ENCODE measurements at places on chromosomes 4 and X.

DNA sequence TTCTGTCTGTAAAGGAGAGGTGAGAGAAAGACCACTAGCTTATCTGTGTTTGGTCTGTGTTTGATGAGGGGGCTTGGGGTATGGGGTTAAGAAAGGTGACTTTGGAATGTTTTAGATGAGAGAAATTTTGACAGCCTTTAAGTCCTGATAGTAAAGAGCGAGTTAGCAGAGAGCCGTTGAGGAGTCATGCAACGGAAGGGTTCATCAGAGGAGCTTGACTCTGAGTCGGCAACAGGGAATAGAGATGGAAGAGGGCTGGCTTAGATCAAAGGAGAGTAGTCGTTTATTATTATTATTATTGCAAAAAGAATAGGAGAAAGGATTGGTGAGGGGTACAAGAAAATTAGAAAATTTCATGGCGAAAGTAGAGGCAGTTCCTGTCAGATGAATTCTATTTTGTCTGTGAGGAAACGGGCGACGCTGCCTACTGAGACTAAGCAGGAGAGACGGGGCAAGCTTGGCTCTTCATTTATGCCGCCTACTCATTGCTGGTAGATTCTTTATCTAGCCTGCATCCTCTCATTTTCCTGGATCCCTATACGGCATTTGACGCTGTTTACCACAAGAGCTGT is 473 bp upstream of the VAMP7 start:
- no peak for DNase-seq

DNA sequence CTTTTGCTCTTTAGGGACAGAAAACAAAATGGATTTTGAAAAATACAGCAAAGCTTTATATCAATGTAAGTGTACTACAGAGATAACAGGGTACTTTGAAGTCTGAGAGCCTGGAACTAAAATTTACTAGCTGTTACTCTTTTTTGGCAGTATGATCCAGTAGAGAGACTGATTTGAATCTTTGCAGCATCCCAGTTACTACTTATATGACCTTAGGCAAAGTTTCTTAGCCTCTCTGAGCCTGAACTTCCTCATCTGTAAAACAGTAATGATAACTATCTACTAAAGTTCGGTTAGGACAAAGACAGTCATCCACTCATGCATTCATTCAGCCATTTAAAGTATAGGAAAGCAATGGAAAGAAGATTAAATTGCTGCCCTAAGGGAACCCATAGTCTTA is 10.1 kb downstream of the BRWD3 start:
- DNase-seq: no peak

- DNase-seq: no peak
These were observed 4.8 kb upstream of the SYNPO2 start for GRCh38 chr4:118883861-118884260.

DNA sequence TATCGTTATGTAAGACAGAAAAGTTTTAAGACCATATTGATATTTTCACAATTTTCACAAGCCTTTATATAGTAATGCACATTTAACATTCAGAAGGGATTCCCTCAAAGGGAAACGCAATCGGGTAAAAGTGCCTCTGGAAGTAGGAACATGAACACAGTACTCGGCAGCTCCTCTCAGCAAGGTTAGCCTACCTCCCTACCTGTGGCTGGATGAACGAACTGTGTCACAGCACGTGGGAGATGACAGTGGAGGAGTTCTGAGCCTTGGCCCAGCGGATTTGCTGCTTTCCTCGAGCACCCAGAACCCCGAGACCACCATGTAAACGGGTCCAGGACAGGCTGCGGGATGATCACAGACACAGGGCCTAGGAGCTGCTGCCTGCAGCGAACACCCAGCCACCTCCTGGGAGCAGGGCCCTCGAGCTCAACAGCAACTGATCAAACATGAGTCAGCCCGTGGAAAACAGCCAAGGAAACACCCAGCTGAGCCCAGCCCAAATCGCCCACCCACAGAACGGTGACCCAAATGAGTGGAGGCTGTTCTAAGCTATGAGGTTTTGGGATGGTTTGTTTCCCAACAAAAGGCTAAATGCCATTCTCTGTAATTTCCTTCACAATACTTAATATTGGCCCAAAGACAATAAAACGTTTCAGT is 30.4 kb downstream of the FAT1 start:
- no peak for DNase-seq

- DNase-seq: no peak
These were observed 102.1 kb upstream of the FAM9B start for GRCh38 chrX:9135901-9136510.

- no peak for DNase-seq
These were observed 24.5 kb downstream of the DAPP1 start for GRCh38 chr4:99841129-99841528.

DNA sequence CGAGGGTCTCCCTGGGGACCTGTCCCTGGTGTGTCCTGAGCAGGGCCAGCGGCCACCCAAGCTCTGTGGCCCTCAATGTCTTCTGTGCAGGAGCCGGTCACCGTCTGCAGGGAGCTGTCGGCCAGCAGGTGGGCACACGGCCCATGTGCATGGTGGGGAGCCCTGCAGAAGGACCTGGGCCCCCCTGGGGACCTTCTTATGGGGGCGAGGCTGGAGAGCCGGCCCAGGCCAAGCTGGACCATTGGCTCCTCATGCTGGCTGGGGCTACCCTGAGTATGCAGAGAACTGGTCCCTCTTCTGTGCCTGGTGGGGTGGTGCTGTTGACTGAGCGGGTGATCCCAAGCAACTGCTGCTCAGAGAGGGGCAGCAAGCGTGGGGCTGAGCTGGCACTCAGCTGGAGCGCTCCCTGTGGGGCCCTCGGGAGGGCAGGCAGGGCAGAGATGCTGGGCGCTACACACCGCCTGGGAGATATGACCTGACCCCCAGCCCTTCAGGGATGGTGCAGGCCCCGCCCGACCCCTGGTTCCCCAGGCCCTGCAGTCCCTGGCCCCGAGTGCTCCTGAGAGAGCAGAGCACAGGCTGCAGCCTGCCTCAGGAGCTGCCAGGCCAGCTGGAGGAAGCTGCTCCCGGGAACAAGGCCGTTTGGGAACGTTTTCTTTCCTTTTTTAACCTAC is 14.8 kb downstream of the NAT8L start:
- no peak for DNase-seq

- DNase-seq: no peak
These were observed 1571.9 kb downstream of the ADGRL3 start for GRCh38 chr4:62771983-62772557.

DNA sequence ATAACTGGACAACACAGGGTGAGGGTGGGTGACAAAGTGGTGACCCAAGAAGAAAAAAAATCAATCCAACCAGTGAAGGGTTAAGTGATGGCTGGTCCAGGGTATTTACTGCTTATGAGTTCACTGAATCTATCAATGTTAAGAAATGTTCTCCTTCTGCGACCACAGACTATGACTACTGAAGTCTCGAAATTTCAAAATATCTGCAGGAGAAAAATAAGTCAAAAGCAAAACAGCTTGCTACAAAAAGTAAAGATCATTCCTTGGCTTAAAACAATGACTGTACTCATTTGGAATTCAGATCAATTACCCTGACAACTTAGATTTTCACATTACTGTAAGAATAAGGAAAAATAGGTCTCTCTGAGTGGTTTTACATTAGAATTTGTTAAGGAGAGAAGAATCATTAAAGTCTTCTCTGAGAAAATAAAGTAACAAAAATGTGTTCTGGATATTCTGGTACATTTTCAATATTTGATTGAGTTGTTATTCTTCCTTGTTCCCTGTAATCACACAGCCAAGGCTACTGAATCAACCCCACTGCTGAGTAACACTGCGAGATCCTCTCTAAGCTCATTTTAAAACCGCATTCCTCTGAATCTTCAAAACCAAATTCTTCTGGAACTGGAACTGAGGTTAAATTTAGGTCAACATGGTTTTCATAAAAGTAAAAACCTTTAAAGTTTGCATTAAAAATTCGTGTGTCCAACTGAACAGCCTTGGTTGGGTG is 22.7 kb downstream of the SMPX start:
- no peak for DNase-seq

DNA sequence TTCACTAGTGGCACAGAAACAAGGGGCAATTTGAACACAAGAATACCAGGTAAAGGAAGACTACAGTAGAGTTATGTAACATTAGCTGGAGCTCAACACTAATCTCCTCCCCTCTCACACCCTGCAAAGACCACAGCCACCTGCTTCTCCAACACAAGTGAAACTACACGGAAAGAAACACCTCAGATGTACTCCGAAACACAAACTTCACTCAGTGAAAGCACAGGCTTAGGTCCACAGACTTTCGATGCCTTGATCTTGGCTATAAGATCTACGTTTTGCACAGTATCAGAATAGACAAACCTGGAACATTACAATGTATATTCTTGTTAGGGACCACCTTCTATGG is 7.6 kb downstream of the ACSL1 start:
- DNase-seq: no peak

DNA sequence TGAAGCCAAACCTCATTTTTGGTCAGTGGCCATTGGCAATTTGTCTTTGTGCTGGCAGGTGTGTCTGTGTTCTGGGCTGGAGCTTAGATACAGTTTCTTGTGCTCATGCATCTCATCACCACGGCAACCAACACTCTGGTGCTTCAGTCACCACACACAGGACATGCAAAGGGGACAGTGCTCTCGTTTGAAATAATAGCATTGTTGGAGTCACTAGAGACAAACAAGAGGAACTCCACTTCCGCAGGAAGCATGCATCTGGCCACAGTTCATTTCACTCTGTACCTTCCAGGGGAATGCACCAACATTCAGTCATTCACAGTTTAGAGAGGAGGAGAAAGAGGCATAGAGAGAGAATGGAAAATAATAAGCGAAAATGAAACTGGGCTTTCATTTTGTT is 267.4 kb downstream of the ANK2 start:
- DNase-seq: peak; percentile 43

DNA sequence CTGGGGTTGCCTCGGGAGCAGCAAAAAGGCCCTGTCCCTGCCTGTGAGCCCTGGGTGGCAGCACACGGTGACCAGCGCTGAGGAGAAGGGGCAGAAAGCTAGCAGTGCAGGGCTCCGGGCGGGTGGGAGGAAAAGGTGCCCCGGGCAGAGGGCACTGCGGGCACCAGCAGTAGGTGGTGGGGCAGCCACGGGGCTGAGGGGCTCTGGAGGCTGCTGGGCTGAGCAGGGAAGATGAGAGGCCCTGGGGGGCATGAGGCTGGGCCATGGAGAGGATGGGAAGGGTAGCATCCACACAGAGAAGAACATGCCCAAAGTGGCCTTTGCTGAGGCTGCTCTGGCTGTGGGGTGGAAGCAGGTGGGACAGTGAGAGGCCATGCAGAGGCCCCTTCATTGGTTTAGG is 67.5 kb upstream of the NKX1-1 start:
- no peak for DNase-seq

DNA sequence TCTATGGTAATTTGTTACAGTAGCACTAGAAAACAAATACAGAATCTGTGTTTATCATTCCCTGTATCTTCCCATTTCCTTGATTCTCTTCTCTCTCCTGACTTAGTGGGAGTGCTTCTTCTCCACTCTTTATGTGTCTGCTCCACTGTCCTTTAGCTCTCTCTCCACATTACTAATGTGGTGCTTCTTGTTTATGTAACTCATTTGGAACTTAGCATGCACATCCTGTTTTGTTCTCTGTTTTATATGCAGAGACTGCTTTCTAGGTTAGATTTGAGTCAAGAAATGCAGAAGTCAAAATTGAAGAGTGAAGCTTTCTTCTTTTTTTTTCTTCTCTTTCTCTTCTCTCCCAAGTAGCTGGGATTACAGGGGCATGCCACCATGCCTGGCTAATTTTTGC is 25.9 kb downstream of the ADH1A start:
- no peak for DNase-seq

DNA sequence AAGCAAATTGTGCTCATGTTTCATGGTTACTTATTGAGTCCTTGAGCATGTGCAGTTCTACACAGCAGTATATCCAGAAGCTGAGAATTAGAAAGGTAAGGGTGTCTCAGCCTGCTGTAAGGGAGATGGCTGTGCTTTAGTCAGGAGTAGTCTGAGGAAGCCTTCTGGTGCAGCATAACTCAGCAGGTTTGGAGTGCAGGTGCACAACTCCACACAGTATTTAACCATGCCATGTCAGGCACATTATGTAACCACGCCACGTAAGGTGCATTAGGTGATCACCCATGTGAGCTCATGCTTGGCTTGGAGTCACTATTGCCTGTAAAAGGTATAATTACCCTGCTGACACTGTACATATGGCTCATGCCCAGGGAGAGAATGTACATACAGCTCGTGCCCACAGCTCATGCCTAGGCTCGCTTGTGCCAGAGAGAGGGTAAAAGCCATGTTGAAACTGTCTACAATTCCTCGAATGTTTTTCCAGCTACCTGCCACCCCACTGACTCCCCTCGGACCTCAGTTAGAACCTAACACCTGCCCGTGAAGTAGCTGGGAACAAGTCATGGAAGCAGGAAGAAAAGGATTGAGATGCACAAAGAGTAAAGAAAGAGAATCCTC is 37.8 kb downstream of the UCHL1 start:
- DNase-seq: peak; percentile 1

DNA sequence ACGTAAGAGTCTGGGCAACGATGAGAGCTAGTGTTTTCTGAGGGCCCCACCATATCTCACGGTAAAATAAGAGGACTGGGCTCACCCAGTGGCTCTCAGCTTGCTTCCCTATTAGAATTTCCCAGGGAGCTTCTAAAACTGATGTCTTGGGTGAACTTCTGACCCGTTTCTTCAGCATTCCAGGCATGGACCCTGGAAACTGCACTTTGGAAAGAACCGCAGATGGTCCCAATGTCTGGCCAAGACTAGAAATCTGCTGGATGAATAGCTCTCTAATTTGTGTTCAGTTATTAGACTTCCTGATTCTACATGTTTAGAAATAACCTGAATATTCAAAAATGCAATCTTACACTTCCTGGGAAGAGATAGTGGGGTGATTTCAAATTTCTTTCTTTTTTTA is 127.8 kb downstream of the ANOS1 start:
- DNase-seq: no peak

- DNase-seq: no peak
These were observed 134.0 kb upstream of the ZIC3 start for GRCh38 chrX:137431693-137432488.

DNA sequence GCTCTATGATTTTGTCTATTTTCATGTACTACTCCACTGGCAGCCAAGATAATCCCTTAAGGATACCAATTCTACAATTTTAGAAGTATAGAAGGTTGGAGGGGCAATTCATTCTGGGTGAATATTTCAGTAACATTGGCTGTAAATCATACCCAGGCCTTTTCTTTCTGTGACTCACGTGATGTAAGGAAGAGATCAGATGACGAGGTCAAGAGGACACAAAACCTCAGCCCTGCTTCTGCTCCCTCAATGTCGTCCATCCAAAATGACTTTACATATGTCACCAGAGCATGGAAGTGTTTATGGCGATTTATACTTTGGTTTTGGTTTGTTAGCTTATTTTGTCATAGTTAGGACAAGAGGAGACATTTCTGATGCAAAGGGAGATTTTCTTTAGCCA is 70.7 kb upstream of the SLC4A4 start:
- no peak for DNase-seq

DNA sequence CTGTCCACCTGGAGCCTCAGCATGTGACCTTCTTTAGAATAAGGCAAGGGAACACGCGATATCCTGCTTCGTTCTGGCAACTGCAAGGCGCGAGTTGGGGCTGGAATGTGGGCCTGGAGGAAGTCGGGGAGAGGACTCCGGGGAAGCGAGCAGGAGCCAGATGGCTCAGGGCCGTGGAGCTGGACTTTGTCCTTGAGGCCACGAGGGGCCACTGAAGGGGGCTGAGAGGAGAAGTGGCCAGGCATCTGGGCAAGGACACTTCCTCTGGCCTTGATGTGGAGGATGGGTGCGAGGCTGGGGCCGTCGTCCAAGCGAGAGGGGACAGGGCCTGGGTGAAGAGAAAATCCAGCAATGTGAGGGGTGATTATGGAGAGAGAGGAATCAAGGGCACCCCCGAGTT is 12.2 kb upstream of the DUSP9 start:
- DNase-seq: no peak

GRCh38 chr4:138775489-138775888 is 240.1 kb upstream of the NOCT start:
- no peak for DNase-seq

- DNase-seq: no peak
These were observed 330.9 kb downstream of the SPOCK3 start for GRCh38 chr4:166903408-166903807.

All from naive B cell (primary cell).